Glomerular endothelial cell (primary cell): ENCODE measurements at places on chromosomes 5 and 9. TPM values are rescaled to one million over a fixed set of nuclear protein-coding genes. Genes with fewer than 3 reads are reported as not detected.

Gene RLN2
- 0.68 TPM in 1 of 2 replicates, not detected in the other for total RNA-seq

Gene FNBP1
- 17.9 and 30.1 TPM in 2 replicates for total RNA-seq

Gene IL7R
- total RNA-seq = 0.82 and 6.0 TPM in 2 replicates

Gene RLN1
- total RNA-seq = not detected in 2 replicates

- no peak for DNase-seq
These were observed 619.4 kb downstream of the PDE4D start for GRCh38 chr5:59274106-59274636.

GRCh38 chr9:88237479-88237961 is 99.2 kb upstream of the SPATA31C2 start:
- DNase-seq = no peak

DNA sequence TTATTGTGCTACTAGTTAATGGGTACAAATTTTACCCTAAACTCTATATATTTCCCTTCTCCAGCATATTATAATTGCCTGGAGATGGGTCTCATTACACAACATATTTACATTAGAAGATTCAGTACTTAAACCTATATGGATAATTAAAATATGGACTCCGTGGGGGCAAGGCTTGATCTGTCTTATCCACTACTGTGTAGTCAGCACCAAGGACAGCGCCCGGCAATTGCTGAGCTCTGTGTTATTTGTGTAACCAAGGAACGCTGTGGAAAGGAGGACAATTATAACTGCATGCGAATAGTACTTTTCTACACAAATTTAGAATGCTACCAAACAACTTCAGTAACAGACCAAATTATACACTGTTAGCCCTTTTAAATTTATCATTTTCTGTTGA is 77.7 kb downstream of the DNAH5 start:
- no peak for DNase-seq

GRCh38 chr5:157080286-157080685 is 21.4 kb upstream of the HAVCR1 start:
- no peak for DNase-seq
